Heart right ventricle (tissue), 16 donors: ENCODE measurements at places on chromosomes 6 and 20. TPM values are rescaled to one million over a fixed set of nuclear protein-coding genes. Genes with fewer than 3 reads are reported as not detected.

GNAS-AS1 gene
- polyA plus RNA-seq = 0.06 TPM

PI16 gene
- polyA plus RNA-seq = 38.6 TPM

SIRPD gene
- polyA plus RNA-seq = 0.17 TPM

GRIK2 gene
- 0.13 TPM for polyA plus RNA-seq

CDH4 gene
- polyA plus RNA-seq = 0.04 TPM

SIRPB1 gene
- 0.14 TPM for polyA plus RNA-seq

SAMD3 gene
- polyA plus RNA-seq = 0.12 TPM

BPIFB3 gene
- polyA plus RNA-seq = not detected

RIPOR2 gene
- 1.4 TPM for polyA plus RNA-seq

GTF3C6 gene
- polyA plus RNA-seq = 95.9 TPM
